ENCODE measurements at places on chromosomes 2 and 18. TPM values are rescaled to one million over a fixed set of nuclear protein-coding genes. Genes with fewer than 3 reads are reported as not detected.

DNA sequence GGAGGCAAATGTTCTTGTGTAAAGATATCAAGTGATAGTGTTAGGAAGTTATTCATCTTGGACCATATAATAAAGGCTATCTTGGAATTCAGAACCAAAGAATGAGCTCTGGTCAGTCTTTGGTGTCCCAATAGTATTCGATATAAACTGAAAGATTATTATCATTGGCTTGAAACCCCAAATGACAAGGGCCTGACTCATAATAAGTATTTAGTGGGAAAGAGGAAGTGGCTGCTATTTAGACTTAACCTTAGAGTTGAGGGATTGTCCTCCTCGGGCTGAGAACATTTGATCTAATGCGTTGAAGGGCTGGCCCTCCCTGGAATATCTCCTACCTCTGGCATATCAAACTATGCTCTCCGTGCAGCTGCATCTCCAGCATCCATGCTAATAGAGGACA lies 67.5 kb downstream of the CDH20 start:
- no peak overlapping the region for H3K27ac ChIP-seq
- no peak for DNase-seq
- H3K4me3 ChIP-seq, result no peak overlapping the region
- H3K36me3 ChIP-seq, result no peaks in the 10 kb centered on the region
- no peaks in the 10 kb centered on the region for H3K4me1 ChIP-seq
- H3K27me3 ChIP-seq, result no peaks in the 10 kb centered on the region

GRCh38 chr18:1017227-1018058 lies 112.8 kb downstream of the ADCYAP1 start:
- H3K36me3 ChIP-seq, result no peaks in the 10 kb centered on the region
- no peak overlapping the region for H3K27ac ChIP-seq
- no peak overlapping the region for H3K4me3 ChIP-seq
- H3K4me1 ChIP-seq, result peaks cover 24% of the 10 kb centered on the region
- no peak for DNase-seq
- H3K27me3 ChIP-seq, result no peaks in the 10 kb centered on the region

- no peak overlapping the region for H3K27ac ChIP-seq
- H3K4me1 ChIP-seq, result no peaks in the 10 kb centered on the region
- no peak for DNase-seq
- H3K4me3 ChIP-seq, result no peak overlapping the region
- H3K36me3 ChIP-seq, result peaks cover 43% of the 10 kb centered on the region
Measured at GRCh38 chr2:100391735-100392515, 25.5 kb downstream of the CHST10 start.

FER1L5 gene
- 0.44 TPM for total RNA-seq

SIX3 gene
- total RNA-seq, result not detected

- no peaks in the 10 kb centered on the region for H3K4me1 ChIP-seq
- H3K27ac ChIP-seq, result no peak overlapping the region
- peaks cover 45% of the 10 kb centered on the region for H3K36me3 ChIP-seq
- H3K27me3 ChIP-seq, result no peaks in the 10 kb centered on the region
- no peak for DNase-seq
- no peak overlapping the region for H3K4me3 ChIP-seq
Measured at GRCh38 chr18:13076886-13077285, 85.7 kb downstream of the CEP192 start.

DNA sequence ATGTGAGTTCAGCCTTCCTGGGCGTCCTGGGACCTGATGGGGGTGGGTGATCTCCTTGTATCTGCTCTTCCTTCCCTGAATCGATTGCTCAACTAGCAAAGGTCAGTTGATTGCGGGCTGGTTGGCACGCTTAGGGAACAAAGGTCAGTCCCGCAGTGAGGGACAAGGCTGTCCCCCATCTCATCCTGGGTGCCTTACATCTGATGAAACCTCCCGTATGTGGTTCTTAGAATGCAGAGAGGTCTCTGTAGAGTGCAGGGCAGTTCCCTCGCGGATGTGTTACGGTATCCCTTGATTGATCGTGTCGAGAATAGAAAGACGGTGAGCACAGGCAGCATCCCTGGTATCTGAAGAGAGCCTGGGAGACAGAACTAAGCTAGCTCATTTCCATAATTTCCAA lies 56.4 kb upstream of the RBM44 start:
- peaks cover 82% of the 10 kb centered on the region for H3K4me1 ChIP-seq
- H3K36me3 ChIP-seq, result peaks cover 29% of the 10 kb centered on the region
- H3K4me3 ChIP-seq, result no peak overlapping the region
- DNase-seq, result no peak

CTAGE1 gene
- not detected for total RNA-seq

CBLN2 gene
- not detected for total RNA-seq

DNA sequence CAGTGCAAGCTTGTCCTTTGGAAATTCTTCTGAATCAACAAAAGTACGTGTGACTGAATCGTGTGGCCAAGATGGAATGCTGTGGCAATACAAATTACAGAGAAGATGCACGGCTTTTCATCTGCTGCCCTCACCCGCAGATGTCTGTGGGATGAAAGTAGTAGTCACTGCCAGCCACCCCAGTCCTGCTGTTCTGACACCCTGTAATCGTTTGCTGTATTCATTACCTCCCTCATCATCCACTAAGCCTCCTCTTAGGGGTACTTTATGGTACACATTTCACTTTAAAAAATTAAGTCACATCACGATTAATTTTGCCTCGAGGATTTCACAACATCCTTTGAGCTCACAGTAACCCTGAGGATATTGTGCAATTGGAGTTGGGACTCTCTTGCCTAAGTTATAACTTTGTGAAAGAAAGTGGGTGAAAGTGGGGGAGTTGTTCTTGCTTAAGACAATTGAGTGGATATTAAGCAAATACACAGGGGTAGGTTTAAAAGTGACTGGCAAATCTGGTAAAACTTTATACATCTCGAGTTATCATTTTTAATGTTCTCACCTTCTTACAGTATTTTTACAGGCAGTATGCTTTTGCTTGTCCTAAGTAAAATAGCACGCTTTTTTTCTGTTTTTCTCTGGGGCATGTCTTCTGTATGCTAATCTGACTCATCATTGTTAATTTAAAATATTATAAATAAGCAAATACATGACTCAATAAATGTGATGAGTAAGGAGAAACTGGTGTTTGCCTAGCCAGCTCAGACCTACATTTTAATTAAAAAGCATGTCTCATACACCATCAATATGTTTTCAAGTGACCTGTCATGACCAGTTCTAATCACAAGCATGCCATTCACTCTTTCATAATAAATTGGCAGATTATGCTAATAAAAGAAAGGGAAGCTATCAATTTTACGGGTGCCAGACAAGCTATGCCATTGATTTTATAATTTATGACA lies 680.9 kb downstream of the IRS1 start:
- H3K27ac ChIP-seq, result peak overlapping the region; percentile 41
- peak overlapping the region; percentile 33 for H3K4me3 ChIP-seq
- no peaks in the 10 kb centered on the region for H3K36me3 ChIP-seq
- H3K27me3 ChIP-seq, result no peaks in the 10 kb centered on the region

DNA sequence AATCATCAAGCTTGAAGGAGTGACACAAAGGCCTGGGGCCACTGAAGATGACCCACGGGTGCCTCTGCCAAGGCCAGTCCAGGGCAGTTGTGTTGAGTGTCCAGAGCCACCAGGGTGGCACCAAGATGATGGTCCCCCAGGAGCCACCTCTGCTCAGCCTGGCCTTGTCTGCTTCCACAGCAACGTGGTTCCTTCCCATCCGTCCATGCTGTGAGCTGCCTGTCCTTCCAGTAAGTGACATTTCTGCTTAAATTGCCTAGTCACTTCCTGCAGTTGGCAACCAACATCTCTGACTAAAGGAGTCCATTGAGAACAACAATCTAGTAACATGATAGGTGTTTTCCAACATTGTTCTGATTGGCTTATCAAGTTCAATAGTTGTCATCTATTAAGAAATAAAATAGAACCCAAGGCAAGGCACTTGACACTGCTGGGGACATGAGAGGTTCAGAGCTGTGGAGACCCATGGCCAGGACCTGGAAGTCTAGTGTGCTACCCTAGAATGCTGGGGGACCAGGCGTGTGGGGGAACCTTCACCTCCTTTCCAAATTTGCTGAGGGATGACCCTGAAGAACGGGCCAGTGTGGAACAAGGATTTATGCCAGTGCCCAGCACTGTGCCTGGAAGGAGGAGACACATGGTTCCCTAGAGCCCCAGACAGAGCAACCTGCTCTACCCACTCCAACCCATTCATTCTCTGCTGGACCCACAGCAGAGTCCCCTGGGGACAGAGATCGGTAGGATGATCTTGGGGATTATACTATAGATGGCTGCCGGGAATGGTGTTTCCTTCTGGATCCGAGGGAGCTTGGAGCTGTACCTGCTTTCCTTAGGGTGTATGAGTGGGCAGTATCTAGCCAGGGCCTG lies 98.9 kb upstream of the EPC2 start:
- H3K36me3 ChIP-seq, result no peaks in the 10 kb centered on the region
- no peak for DNase-seq
- H3K4me3 ChIP-seq, result no peak overlapping the region
- no peak overlapping the region for H3K27ac ChIP-seq
- H3K27me3 ChIP-seq, result no peaks in the 10 kb centered on the region

GRCh38 chr2:201194097-201194496 lies 11.2 kb downstream of the CASP10 start:
- H3K36me3 ChIP-seq, result peaks cover 70% of the 10 kb centered on the region
- no peaks in the 10 kb centered on the region for H3K27me3 ChIP-seq

- no peaks in the 10 kb centered on the region for H3K27me3 ChIP-seq
- H3K4me1 ChIP-seq, result peaks cover 9% of the 10 kb centered on the region
- no peak overlapping the region for H3K4me3 ChIP-seq
- H3K36me3 ChIP-seq, result peaks cover 8% of the 10 kb centered on the region
Measured at GRCh38 chr2:159266554-159266953, 19.9 kb downstream of the WDSUB1 start.

DNA sequence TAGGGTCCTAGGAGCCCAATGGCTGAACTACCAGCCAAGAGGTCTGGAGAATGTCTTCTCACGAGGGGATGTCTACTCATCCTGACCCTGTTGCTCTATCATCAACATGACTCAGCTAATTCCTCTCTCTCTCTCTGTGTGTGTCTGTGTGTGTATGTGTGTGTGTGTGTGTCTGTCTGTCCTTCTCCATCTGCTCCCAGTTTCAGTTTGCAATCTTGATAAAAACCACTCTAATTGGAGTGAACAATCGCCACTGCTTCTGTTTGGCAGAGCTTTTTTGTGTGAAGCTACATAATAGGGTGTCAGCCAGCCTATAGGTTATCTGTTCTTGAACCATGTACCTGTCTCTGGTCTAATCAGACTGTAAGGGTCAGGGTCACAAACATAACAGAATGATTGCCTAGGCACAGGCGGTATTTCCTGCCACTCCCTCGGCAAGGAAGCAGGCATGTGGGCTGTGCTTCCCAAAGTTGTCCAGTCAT lies 219.8 kb downstream of the SH3BP4 start:
- no peak for DNase-seq
- no peak overlapping the region for H3K4me3 ChIP-seq
- no peaks in the 10 kb centered on the region for H3K27me3 ChIP-seq
- H3K4me1 ChIP-seq, result peaks cover 7% of the 10 kb centered on the region
- no peak overlapping the region for H3K27ac ChIP-seq
- H3K36me3 ChIP-seq, result no peaks in the 10 kb centered on the region

WNT6 gene
- 0.44 TPM for total RNA-seq

CDK15 gene
- total RNA-seq, result 4.5 TPM

- peak overlapping the region; percentile 90 for H3K27ac ChIP-seq
- H3K27me3 ChIP-seq, result no peaks in the 10 kb centered on the region
- no peaks in the 10 kb centered on the region for H3K36me3 ChIP-seq
- peak; percentile 75 for DNase-seq
- peak overlapping the region; percentile 63 for H3K4me3 ChIP-seq
Measured at GRCh38 chr2:64018701-64019082, 536 bp downstream of the VPS54 start.

PMAIP1 gene
- total RNA-seq, result 1.6 TPM

IL37 gene
- total RNA-seq, result not detected

GRCh38 chr2:209160800-209161588 lies 262.9 kb upstream of the MAP2 start:
- no peaks in the 10 kb centered on the region for H3K27me3 ChIP-seq
- no peak overlapping the region for H3K4me3 ChIP-seq
- no peaks in the 10 kb centered on the region for H3K4me1 ChIP-seq
- no peak overlapping the region for H3K27ac ChIP-seq
- DNase-seq, result no peak

GRCh38 chr2:138267161-138267901 lies 234.2 kb upstream of the SPOPL start:
- no peak overlapping the region for H3K4me3 ChIP-seq
- H3K27ac ChIP-seq, result no peak overlapping the region
- H3K27me3 ChIP-seq, result no peaks in the 10 kb centered on the region
- H3K36me3 ChIP-seq, result no peaks in the 10 kb centered on the region
- H3K4me1 ChIP-seq, result no peaks in the 10 kb centered on the region
- no peak for DNase-seq

DNA sequence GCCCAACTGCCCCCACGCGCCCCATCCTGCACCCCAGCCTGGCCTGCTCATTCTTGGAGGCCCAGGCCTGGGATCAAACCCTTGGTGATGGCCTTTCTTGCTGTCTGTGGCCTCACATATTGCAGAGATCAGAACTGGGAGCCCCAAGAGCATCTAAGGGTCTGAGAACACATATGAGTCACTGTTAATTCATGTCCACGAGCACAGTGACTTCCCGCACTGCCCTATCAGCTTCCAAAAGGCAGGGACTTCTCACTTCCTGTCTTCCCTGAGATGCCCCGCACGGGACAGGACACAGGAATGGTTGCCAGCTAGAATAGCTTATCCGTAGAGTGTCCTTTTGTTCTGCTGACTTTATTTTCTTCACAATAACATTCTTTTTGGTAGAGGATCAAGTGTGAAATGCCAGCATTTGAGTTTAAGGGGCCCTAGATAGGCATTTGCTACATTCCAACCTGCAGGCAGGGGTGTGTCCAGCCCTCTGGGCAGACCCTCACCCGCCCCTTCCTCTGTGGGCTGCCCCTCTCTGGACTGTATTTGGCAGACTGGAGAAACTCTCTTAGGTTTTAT lies 21.1 kb upstream of the CELF4 start:
- H3K27me3 ChIP-seq, result peaks cover 4% of the 10 kb centered on the region
- H3K4me3 ChIP-seq, result no peak overlapping the region

GRCh38 chr2:126662621-126663020 lies 6.7 kb downstream of the GYPC start:
- no peak overlapping the region for H3K4me3 ChIP-seq
- H3K4me1 ChIP-seq, result peaks cover 84% of the 10 kb centered on the region
- H3K36me3 ChIP-seq, result peaks cover 4% of the 10 kb centered on the region
- H3K27me3 ChIP-seq, result no peaks in the 10 kb centered on the region

- H3K4me1 ChIP-seq, result no peaks in the 10 kb centered on the region
- no peaks in the 10 kb centered on the region for H3K27me3 ChIP-seq
- H3K4me3 ChIP-seq, result no peak overlapping the region
- no peaks in the 10 kb centered on the region for H3K36me3 ChIP-seq
- DNase-seq, result peak; percentile 46
Measured at GRCh38 chr2:95333888-95334338, 36.8 kb downstream of the KCNIP3 start.

DNA sequence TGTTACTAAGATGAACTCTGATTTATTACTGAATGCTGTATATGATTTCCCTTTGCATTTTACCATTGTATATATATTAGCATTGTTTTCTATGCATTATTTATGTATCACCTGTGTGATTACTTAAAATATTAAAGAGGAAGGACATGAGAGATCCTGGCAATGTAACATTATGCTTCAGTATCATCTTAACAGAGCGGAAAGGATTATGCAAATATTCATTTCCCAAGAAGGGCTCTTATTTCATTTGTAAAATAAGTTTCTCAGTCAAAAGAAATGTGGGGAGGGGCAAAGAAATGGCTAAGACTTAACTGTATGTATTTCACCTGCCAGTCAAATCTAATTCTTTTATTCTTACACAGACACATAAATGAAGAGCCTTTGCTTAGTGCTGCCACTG lies 654.2 kb upstream of the PKDCC start:
- no peak overlapping the region for H3K4me3 ChIP-seq
- H3K4me1 ChIP-seq, result no peaks in the 10 kb centered on the region
- no peak for DNase-seq
- no peaks in the 10 kb centered on the region for H3K36me3 ChIP-seq
- H3K27me3 ChIP-seq, result no peaks in the 10 kb centered on the region

- no peaks in the 10 kb centered on the region for H3K4me1 ChIP-seq
- no peaks in the 10 kb centered on the region for H3K36me3 ChIP-seq
Measured at GRCh38 chr2:242022550-242023290, 153.2 kb downstream of the RTP5 start.

Measured in lower lobe of right lung (tissue), 2 donors.